ENCODE measurements at places on chromosomes 16 and 17.

GRCh38 chr16:11232852-11233726, 22.9 kb downstream of the SOCS1 start:
- peak overlapping the region; percentile 97 for H3K27ac ChIP-seq
- H3K27me3 ChIP-seq: no peaks in the 10 kb centered on the region
- no peaks in the 10 kb centered on the region for H3K36me3 ChIP-seq
- peak; percentile 90 for DNase-seq
- H3K4me1 ChIP-seq: peaks cover 85% of the 10 kb centered on the region

DNA sequence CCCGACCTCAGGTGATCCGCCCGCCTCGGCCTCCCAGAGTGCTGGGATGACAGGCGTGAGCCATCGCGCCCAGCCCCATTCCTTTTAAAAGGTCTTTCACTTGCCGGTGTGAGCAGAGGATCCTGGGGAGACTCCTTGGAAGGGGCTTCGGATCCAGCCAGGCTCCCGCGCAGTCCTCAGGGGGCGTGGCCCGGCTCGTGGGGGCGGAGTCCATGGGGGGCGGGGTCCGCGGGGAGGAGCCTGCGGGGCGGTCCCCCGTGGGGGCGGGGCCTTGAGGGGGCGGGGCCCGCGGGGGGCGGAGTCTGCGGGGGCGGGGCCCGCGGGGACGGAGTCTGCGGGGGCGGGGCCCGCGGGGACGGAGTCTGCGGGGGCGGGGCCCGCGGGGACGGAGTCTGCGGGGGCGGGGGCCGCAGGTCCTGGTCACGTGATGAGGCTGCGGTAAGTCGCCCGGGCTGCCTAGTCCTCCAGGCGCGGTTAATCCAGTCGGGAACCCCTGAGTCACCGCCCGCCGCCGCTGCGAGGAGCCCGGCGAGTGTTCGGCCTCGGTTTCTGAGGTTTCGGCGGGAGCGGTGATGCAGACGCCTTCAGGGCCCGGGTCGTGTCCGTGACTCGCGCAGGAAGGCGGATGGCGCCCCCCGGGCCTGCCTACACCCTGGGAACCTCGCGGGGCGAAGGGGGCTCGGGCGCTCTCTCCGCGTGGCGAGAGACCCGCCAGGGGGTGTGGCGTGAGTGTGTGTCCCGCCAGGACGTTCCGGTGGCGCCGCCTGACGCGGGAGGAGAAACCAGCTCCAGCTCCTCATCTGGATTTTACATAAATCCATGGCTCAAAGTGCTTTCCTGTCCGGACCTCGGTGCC, 23.6 kb upstream of the ABR start:
- DNase-seq: peak; percentile 59
- H3K4me3 ChIP-seq: no peak overlapping the region
- no peaks in the 10 kb centered on the region for H3K27me3 ChIP-seq
- H3K4me1 ChIP-seq: peaks cover 50% of the 10 kb centered on the region
- H3K27ac ChIP-seq: peak overlapping the region; percentile 42
- no peaks in the 10 kb centered on the region for H3K36me3 ChIP-seq

DNA sequence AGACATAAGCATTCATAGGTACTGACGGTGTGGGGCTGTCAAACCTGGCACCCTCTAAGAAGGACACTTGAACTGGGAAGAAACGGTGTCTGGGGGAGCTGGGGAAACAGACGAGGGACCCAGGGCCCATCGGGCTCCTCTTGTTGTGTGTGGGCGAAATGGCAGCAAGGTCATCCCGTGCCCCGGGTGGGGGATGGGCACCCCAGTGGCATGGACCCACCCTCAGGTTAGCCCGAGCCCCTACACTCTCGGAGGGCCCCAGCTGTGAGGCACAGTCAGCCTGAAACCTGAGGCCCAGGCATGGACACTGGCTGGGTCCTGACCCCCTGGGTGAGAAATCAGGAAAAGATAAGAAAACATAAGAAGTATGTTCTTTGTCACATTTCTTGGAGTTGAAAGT, 57.1 kb downstream of the MYO18A start:
- H3K4me1 ChIP-seq: no peaks in the 10 kb centered on the region
- H3K36me3 ChIP-seq: peaks cover 2% of the 10 kb centered on the region
- no peak for DNase-seq
- no peak overlapping the region for H3K27ac ChIP-seq

DNA sequence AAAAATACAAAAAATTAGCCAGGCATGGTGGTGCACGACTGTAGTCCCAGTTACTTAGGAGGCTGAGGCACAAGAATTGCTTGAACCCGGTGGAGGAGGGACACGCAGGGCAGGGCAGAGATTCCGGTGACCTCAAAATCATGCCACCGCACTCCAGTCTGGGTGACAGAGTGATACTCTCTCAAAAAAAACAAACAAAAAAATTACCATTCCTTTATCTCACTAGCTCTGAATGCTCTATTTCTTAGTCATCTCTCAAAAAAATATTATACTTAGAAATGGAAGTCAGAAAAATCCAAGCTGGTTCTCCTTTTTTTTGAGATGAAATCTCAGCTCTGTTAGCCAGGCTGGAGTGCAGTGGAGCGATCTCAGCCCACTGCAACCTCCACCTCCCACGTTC, 40.8 kb downstream of the SPOP start:
- peak overlapping the region; percentile 52 for H3K27ac ChIP-seq
- H3K27me3 ChIP-seq: no peaks in the 10 kb centered on the region
- peaks cover 45% of the 10 kb centered on the region for H3K4me1 ChIP-seq
- H3K36me3 ChIP-seq: peaks cover 27% of the 10 kb centered on the region
- DNase-seq: no peak

DNA sequence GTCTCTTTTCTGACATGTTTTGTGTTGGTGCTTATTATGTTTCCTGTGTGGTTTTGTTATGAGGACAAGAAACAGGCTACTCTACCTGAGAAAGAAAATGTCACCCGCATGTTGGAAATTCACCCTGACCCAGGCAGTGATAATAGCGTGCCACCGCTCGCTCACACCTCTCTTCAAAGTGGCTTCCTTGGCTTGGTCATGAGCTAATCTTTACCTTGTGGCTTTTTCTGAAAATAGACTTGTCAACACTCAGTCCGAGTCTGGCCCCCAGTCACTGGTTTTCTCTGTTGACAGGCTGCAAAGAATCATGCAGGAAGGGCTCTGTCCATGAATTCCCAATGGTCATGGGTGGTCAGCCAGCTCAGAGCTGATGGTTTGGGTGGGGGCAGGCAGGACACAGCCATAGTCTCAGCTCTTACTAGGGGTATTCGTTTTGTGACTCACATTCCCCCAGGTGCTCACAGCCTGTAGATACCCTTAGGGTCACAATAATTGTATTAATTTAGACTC, 121.3 kb upstream of the CACNG5 start:
- peaks cover 41% of the 10 kb centered on the region for H3K4me1 ChIP-seq
- DNase-seq: peak; percentile 12
- no peaks in the 10 kb centered on the region for H3K27me3 ChIP-seq
- H3K27ac ChIP-seq: peak overlapping the region; percentile 74
- peaks cover 28% of the 10 kb centered on the region for H3K36me3 ChIP-seq
- H3K4me3 ChIP-seq: no peak overlapping the region

GRCh38 chr17:2983255-2983654, 80.2 kb downstream of the OR1D5 start:
- DNase-seq: no peak
- H3K27me3 ChIP-seq: no peaks in the 10 kb centered on the region
- H3K27ac ChIP-seq: no peak overlapping the region
- H3K4me3 ChIP-seq: no peak overlapping the region

GRCh38 chr16:10122546-10122945, 59.7 kb downstream of the GRIN2A start:
- DNase-seq: no peak
- H3K27me3 ChIP-seq: peaks cover 3% of the 10 kb centered on the region

Data from activated naive CD8-positive, alpha-beta T cell treated with anti-CD3 and anti-CD28 coated beads, Interleukin-2, amount 50 U/mL, for 24 hours (primary cell).